GM12878 (cell line): ENCODE measurements at places on chromosomes 6 and 20.

DNA sequence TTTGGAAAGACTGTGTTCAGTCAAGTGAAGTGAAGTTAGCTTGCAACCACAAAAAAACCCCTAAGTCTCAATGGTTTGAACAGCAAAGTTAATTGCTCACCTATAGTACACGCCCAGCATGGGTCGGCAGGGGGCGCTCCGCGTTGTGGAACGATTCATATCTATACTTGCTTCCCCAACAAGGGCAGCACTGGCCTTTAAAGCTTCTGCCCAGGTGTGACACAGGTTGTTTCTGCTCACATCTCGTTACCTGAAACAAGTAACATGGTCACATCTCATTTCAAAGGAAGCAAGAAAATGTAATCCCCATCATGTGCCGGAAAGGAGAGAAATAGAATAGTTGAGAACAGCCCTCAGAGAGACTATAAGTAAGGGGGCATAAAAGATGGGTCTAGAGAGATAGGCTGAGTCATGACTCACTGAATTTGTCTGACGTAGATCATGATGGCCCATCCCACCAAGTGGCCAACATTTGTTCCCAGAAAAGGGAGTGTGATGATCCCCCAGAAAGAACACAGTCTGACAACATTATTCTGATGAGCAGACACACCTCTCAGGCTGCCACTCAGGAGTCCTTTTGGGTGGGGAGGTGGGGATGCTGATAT, 29.0 kb downstream of the HNF4A start:
- peak; percentile 26 for DNase-seq

DNA sequence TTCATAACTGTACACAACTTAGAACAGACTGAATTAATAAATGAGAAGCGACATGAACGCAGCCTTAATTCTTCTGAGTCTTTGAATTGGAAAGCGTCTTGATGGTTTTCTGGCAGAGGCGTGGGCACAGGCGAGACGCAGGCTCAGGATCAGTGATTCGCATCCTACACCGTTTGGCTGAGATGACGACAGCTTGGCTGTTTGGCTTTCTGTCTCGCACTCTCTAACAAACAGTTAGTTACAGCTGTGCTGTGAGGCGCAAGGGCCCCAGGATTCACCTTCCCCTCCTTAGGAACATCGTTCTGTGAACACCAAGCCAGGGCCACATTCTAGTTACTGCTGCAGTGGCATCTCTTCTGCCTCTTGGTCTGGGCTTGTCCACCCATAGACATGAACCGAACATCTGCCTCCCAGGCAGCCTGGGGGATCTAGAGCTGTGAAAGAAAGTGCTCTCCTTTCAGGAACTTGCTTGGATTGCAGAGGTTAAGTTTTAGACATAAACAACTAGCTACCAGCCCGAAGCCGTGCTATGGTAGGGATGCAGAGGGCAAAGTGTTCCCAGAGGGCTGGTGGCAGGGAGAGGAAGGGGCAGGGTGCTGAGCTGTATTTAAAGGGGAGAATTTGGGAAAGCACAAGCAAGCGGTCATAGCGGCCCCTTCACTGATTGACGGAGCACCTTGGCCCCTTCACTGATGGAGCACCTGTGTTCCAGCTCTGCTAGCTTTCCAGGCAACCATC, 49.6 kb downstream of the TCP11 start:
- no peak for DNase-seq

GRCh38 chr6:89371849-89372505, 19.5 kb upstream of the UBE2J1 start:
- no peak for DNase-seq

- no peak for DNase-seq
These were observed 968 bp upstream of the CCN5 start for GRCh38 chr20:44714102-44714700.

DNA sequence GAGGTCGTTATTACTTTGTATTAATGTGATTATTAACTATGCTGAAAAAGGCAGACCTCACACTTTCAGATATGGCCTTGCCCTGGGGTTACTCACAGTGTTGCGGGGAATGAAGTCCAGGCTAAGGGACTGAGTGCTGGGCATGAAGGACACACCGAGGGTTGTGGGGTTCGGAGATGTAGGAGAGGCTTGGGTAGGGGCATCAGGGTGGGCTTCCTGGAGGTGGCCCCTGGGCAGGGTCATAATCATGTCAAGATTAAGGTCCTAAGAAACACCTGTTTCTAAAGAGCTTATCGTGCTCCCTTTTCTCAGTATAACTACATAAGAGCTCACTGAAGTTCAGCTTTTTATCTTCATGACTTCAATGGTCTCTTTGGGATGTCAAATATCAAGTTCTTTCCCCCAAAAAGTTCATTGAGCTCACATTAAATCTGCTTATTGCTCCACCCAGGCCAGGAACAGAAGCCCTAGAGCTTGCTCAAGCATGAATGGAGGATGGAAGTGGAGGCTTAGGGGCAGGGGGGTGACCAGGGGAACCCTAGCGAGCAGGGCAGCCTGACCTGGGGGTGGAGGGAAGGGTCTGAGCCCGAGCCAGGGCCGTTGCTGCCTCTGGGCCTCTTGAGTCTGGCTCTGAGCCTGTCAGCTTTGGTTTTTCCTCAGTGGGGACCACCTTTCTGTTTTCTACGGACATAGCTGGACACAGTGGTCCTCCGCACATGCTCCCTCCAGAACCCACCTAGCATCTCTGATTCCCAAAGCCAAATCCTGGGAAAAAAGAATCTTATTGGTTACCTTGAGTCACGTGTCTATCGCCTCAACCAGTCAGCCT, 37.3 kb upstream of the TGM2 start:
- no peak for DNase-seq

DNA sequence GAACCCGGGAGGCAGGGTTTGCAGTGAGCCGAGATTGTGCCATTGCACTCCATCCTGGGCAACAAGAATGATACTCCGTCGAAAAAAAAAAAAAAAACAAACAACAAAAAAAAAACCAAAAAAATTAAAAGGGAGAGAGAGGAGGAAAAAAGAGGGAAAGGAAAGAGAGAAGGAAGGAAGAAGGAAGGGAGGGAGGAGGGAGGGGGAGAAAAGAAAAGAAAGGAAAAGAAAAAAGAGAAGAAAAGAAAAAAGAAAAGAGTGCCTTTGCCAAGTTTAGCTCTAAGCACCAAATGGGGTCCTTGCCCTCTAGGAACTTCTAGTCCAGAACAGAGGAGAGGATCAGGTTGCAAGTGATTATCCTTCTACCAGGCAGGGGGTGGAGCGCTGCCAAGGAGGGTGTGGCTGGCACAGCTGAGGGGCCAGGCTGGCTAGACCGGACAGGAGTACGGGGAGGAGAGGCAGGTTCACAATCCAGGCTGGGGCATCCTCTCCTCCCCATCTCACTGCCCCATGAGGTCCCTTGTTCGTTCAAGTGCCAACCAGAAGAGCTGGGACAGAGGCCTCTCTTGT, 19.1 kb downstream of the GNAS start:
- no peak for DNase-seq

DNA sequence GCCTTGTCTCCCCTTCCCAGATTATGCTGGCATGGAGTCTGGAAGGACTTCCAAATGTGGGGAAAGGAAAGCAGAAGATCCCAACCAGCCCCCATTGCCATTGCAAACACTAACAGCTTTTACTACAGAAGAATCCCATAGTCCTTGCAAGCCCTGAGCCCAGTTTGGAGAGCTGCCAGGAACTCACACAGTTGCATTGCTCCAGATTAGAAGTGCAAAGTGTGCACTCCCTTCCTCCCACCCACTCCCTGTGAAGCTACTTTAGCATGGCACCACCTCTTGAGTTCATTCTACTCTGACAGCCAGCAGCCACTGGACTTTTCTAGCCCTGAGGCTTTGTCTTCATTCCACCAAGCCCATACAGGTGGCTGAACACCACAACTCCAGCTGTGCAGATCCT, 67.6 kb downstream of the SLC22A2 start:
- DNase-seq: no peak

- no peak for DNase-seq
These were observed 34.0 kb downstream of the TRERF1 start for GRCh38 chr6:42417641-42418112.

GRCh38 chr6:74466572-74466971, 739.3 kb downstream of the COL12A1 start:
- DNase-seq: no peak

DNA sequence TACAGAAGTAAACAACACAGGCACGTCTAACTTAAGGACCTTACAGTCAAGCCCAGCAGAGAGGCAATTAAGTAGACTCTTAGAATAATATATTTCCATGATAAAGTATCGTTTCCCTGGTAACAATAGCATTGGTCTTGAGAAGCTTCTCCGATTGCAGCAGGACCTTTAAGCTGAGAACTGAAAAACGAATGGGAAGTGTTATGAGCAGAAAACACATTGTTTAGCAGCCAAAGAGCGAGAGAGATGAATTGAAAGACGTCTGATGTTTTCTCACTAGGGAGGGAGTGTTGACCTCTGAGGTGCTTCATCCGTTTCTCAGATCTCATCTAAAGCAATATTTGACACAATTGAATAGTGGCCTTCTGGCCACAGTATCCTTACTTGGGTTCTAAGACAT, 855 bp downstream of the BYSL start:
- no peak for DNase-seq

GRCh38 chr20:37361336-37361735, 15.4 kb downstream of the SRC start:
- no peak for DNase-seq

DNA sequence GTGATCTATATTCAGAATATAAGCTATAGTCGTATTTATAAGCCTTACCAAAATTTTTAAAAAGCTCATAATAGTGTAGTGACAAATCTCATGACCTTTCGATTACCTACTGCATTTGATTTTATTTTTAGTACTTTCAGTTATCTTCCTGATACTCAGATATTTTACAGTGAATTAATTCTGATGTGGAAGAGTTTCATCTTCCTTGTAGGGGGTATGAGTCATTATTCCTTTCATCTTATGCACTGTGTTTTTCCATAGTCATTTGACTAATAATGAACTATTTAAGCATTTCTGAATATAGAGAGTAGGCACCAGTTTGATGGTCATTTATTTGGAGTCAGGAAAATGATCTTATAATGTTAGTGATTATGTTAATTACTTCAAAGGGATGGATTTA, 36.4 kb downstream of the HDGFL1 start:
- DNase-seq: no peak

DNA sequence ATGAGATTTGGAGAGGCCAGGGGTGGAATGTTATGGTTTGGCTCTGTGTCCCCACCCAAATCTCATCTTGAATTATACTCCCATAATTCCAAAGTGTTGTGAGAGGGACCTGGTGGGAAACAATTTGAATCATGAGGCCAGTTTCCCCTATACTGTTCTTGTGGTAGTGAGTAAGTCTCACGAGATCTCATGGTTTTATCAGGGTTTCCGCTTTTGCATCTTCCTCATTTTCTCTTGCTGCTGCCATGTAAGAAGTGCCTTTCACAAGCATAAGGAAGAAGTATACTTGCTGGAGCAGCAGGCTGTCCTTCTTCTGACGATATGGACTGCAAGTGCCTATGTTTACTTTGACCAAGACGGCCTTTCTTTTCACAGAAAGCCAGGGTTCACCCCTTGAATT, 270.5 kb downstream of the ESR1 start:
- no peak for DNase-seq

DNA sequence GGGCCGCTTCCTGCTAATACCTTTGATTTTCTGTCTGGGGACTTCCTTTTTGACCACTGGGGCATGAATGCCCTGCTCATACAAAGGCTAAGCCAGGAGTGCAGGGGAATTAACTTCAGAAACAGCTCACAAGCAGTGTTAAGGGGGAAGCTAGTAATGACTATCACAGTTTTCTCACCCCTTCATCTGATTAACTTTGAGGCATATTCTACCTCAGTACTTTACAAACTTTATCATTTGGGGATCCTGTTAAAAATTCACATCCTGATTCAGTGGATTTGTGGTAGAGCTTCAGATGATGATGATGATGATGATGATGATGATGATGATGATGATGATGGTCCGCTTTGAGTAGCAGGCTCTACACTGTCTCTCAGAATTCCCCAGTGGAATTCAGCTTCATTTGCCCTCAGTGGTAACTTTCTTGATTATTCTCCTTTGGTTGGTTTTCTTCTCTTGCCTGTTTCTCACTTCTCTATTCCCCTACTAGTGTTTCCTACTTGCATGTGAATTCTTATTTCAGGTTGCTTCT, 78.4 kb upstream of the TMEM170B start:
- peak; percentile 90 for DNase-seq

GRCh38 chr6:28606424-28607391, 81.0 kb downstream of the GPX5 start:
- peak; percentile 45 for DNase-seq

DNA sequence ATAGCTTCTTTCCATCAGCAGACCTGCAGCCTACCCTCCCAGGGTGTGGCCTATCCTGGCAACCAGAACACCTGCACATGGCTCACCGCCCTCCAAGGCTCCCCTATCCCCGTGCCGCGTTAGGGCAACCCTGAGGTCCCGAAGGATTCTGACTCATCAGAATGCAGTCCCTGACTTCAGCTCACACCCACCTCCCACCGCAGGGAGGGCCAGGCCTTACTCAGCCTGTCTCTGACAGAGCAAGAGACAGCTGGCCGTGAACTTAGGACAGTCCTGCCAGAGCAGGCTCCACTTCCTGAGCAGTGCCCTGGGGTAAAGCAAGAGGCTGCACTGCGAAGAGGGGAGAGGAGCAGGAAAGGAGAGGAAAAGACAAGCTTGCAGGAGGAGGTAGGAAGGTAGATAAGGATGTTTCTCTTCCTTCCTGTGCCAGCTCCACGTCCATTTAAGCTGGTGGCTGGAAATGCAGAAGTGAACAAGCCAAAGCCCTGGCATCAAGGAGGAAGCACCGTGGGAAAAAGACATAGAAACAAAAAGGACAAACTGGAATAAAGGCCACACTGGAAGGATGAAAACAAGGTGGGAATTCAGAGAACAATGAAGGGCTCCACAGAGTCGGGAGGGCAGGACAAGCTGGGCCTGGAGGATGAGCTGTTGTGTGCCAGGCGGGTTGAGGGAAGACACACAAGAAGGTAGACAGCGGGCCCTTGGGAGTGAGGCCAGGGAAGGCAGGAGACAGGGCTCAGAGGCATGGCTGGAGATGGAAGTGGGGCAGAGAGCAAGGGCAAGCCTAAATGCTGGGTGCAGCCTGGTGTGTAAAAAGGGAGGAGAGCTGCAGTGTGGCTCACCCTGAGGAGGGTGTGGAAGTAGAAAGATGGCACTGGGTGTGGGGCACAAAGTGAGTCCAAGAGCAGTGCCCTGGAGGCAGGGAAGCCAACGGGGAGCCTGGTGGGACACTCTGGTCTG, 102.7 kb downstream of the SLC23A2 start:
- DNase-seq: no peak
